ENCODE measurements at places on chromosomes 2 and 18. TPM values are rescaled to one million over a fixed set of nuclear protein-coding genes. Genes with fewer than 3 reads are reported as not detected.
A peak's percentile ranks its signal among the peaks of the same experiment; 100 is the strongest.

DYNAP gene
- total RNA-seq, result not detected

ALKAL2 gene
- total RNA-seq, result not detected

SLC4A3 gene
- 2.9 TPM for total RNA-seq

MYO5B gene
- total RNA-seq, result 0.48 TPM

GBX2 gene
- 1.2 TPM for total RNA-seq

TMEM178A gene
- total RNA-seq, result 0.80 TPM

SRD5A2 gene
- total RNA-seq, result not detected

CD8B gene
- total RNA-seq, result not detected

- no peak for DNase-seq
These were observed 112.8 kb upstream of the RASGRP3 start for GRCh38 chr2:33363325-33364298.

DNA sequence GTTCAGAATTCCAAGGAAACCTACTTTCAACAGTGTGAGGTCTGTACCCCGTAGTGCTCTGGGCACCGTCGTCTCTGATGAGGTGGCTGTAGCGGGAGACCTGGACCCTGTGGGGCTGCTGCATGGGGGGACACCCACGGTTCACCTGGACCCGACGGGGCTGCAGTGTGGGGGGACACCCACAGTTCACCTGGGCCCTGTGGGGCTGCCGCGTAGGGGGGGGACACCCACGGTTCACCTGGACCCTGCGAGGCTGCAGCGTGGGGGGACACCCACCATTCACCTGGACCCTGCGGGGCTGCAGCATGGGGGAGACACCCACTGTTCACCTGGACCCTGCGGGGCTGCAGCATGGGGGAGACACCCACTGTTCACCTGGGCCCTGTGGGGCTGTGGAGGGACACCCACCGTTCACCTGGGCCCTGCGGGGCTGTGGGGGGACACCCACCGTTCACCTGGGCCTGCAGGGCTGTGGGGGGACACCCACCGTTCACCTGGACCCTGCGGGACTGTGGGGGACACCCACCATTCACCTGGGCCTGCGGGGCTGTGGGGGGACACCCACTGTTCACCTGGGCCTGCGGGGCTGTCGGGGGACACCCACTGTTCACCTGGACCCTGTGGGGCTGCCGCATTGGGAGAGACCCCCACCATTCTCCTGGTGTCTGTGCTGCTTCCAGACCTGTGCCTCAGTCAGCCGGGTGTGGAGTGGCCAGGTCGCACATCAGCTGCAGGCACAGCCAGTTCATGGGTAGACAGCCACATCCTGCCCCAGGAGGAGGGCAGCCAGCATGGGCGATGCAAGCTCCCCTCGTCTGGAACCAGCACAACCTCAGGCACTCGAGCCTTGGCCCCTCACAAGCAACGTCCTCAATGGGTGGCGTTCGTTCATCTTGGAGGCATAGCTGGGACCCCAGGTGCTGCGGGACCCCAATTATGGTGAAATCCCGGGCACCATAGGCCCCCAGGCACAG, 114.5 kb downstream of the TMEM18 start:
- no peak for DNase-seq

- no peak for DNase-seq
These were observed 79.6 kb upstream of the SPOPL start for GRCh38 chr2:138421971-138422335.

GRCh38 chr2:48454504-48454903, 75.5 kb upstream of the STON1 start:
- DNase-seq, result peak; percentile 14

DNA sequence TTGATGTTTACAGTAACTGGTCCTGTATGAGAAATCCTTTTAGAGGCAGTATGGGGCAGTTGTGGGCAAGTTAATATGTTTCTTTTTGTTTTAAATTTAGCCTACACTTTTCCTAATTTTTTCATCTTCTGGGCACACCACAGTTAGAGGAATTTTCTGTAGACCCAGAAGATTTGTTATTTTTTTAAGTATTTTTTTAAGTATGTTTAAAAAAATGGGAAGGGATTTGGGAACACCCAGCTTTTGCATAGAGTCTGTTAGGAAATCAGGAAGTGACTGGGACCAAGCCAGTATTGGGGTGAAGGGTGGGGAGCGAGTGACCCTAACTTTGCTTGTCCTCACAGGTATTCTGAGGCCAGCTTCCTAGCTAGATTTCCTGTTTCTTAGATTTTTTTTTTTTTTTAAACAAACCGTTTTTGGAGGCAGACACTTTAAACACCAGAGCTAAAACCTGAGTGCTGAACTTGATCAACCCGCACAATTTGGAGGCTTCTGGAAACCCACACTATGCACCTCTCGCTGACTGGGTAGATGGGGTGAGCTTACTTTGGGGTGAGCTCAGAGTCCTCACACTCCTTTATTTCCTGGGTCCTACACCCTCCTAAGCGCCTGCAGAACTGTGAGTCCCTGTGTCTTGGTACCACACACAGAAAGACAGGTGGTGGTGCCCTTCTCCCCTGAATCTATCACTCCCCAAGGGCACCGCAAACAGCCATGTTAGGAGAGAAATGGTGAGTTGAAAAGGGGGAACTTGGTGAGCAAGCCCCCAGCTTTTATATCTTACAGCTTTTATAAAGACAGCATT, 5.2 kb downstream of the GATA6 start:
- DNase-seq, result no peak

DNA sequence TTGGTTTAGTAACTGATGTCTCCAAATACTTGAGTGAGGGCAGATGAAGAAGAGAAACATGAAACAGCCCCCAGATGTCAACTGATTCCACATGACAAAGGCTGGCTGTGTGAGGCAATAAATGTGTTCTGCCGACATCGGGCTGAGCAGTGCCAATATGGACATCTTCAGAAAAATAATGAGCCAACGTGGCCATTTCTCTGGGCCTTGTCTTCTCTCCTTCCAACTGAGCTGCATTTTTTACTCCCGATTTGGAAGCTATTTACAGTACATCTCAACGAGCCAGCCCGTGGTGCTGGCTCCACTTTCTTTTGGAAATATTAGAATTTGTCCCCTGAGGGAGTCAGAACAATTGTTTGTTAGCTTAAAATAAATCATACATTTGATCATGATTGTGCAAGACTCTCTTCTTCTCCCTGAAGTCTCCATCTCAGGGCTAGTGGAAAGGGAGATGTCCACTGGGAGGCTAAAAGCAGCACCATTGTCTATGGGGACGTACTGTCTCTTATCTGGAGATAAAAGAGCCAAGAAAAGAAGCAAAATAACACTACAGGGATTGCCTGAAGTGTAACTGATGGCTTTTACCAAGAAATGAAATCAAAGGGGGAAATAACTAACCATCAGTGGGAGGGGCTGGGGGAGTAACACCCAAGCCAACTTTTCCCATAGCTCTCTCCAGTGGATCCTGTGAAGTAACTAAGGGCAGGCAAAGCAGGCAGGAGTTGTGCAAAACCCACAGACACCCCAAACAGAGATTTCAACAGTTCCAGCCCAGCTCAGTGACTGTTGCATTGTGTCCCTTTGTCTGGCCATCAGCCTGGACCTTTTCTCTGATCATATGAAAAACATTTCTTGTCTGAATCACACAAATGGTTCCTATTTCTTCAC, 114.8 kb downstream of the RDH14 start:
- DNase-seq, result no peak

GRCh38 chr2:144948205-144948855, 428.4 kb upstream of the ZEB2 start:
- peak; percentile 56 for DNase-seq

DNA sequence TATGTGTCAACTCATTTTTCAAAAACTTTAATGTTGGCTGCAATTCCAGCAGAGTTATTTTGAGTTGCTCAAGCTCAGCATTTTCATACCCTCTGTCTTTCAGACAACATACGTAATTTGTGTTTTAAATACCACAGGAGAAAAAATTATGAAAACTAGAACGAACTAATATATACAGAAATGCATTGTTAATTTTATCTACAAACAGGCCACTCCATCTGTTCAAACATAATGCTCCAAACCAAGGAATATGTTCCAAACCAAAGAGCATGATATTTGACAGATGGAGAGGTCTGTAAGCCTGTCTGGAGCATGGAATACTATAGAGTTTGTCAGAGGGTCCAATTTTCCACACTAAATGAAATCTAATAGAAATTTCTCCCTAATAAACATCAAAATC, 536.2 kb upstream of the FSIP2 start:
- DNase-seq, result no peak

DNA sequence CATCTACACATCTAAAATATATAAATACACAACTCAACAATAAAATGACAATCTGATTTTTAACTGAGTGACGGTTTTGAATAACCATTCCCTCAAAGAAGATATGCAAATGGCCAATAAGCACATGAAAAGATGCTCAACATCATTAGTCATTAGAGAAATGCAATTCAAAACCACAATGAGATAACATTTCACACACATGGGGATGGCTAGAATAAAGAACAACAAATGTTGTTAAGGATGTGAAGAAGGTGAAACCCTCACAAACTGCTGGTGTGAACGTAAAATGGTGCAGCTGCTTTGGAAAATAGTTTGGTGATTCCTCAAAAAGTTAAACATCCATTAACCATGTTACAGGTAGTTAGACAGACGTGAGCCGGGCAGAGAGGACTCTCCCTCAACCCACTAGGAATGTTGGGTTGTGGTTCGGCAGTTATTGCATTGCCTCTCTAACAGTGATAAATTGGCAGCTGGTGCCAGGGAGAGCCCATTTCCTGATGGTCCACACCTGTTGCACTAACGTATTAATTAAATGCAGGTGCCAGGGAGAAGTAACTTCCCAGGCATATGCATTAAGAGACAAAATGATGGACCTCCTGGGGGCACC, 22.3 kb upstream of the DUSP2 start:
- DNase-seq, result no peak

DNA sequence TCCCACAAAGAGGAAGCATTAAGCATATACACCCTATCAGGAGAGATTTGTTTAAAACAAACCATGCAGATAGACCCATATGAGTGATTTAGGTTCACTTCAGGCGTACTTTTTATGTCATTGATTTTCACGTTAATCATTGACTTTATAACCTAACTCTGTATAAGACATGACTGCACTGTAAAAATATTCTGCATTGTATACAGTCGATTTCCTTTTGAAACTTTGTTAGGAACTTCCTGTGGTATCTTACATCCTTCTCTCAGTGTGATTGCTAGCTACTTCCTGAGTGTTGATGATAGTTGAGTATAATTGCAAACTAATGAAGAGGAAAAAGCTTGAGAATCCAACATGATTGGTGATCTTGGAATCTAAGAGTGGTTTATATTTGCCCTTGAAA, 69.4 kb downstream of the XIRP2 start:
- no peak for DNase-seq

- DNase-seq, result peak; percentile 60
These were observed at the start of gene RBMS1 for GRCh38 chr2:160493227-160494028. Gene RBMS1 (minus strand): TSS chr2:160493807. CDS start chr2:160493363, 444 bp downstream.

- DNase-seq, result no peak
These were observed 101.7 kb upstream of the NOSTRIN start for GRCh38 chr2:168700615-168701245.

DNA sequence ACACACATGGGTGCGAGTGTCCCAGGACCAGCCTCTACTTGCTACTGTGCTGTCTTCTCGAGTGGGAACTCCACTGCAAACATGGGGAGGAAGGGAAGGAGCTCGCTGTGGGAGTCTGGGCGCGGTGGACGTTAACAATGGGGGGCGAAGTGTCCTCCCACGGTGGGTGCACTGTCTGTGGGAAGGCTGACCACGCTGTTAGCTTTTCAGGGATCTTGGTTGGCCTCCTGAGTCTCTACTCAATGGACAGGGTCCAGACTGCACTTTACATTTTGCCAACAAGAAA, 146.7 kb downstream of the MBP start:
- DNase-seq, result no peak

DNA sequence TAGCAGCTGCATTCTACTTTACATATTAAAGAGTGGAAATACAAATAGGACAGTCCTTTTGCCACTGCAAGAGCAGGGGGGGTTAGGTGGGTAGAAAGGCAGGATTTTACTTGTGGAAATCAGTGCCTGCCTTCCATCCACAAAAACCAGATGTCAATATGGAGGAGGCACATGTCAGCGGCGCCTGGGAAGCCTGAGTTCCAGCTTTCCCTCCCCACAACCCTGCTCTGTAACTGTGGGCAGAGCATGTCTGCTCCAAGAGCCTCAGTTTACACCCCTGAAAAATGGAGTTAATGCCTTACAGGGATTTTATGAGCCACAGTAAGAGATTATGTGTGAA, 32.9 kb downstream of the STEAP3 start:
- DNase-seq, result no peak

GRCh38 chr18:46727177-46727576, 29.7 kb downstream of the ST8SIA5 start:
- DNase-seq, result no peak

- DNase-seq, result no peak
These were observed 39.4 kb downstream of the SLC8A1 start for GRCh38 chr2:40412456-40412855.

DNA sequence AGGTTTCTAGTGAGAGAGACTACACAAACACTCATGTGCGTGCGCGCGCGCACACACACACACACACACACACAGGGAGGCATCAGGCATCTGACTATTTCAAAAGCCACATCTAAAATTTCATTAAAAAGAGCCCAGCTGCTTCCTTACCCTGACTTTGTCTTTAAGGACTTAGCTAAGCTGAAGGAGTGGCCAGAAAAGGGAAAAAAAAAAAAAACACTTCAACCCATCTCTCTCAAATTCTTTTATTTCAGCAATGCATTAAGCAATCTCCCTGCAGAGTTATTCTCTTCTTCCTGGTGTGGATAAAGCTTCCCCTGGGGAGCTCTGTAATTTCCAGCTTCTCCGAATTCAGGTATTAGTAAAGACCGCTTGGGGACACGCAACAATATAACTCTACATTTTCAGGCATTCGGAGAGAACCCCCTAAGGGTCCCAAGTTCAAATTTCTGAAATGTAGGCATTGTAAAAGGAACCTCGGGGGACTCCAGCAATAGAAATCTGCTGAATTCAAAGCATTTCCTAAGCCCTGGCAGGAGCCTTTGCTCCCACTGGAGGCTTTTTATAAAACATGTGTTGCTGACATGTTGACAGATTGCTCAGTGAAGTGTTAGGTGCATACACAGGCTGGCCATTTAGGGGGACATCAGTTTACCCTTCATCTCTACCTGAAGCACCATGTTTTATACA, 67.0 kb downstream of the ZNF521 start:
- DNase-seq, result no peak

DNA sequence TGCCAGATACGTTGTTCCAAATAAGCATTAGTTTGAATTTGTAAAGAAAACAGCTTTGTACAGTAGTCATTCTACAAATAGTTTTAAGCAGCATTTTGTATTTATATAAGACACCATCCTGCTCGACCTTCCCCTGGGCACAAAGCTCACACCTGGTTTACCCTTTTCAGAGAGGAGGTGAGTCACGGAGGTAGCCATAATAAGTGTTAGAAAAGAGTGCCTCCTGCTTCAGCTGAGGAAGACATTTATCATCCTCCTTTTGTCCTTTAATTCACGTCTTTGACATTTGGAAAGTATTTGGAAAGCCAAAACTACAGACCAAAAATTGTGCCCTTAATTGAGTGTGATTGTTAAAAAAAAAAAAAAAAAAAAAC, 6.8 kb downstream of the RAB12 start:
- DNase-seq, result no peak
